G401 (cell line): ENCODE measurements at places on chromosomes 5 and 9. TPM values are rescaled to one million over a fixed set of nuclear protein-coding genes. Genes with fewer than 3 reads are reported as not detected.

DNA sequence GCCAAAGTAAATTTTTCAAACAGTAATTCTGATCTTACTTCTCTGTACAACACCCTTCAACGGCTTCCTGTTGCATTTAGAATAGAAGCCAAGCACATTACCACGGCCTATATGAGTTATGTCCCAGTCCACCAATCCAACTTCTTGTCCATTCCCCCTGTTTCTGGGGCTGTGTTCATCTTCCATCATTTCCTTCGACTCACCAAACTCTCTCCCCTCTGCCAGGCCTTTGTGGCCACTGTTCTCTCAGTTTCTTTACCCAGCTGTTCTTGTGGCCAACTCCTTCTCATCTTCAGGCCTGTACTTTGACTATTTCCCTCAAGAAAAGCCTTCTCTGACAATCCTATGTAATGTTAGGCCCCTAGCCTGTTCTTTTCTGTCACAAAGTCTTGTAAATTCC lies 259.4 kb upstream of the EFNA5 start:
- no peak for DNase-seq

TRAF2 gene
- total RNA-seq = 22.6 and 36.3 TPM in 2 replicates

DNA sequence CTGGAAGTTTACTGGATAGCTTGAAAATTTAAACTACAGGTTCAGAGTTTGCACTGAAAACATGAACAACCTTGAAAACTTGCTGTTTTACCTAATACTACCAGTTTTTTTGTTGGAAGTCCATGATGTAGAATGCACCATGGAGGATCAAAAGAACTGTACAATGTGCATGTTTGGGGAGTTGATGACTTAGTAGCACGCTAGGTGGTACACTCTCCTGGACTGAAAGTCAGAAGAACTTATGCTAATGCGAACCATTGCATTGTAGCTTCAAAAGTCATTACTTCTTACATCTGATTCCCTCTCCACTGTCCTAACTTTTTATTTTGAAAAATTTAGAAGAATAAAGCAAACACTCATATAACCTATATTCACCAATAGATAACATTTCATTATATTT lies 211.0 kb downstream of the OSTF1 start:
- DNase-seq = no peak

GRCh38 chr9:78428640-78429039 lies 131.7 kb downstream of the PSAT1 start:
- no peak for DNase-seq

ARL14EPL gene
- total RNA-seq = not detected in 2 replicates

DNA sequence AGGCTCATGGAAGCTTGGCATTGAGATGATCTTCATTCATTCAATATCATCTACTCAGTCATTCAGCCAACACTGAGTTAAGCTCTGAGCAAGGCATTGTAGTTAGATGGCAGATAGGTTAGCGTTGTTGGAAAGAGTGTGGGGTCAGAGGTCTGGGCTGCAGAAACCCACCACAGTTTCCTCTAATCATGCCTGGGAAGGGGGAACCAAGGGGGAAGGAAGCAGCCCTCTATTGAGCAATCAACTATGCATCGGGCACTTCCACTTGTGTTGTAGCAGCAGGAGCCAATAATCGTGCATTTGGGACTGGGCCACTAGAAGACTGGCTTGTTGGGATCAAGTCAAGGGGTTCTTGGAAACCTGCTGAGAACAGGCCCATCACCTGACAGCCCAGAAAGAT lies 139.1 kb downstream of the PIP5K1B start:
- DNase-seq = no peak

- no peak for DNase-seq
Observed at GRCh38 chr5:41452506-41452905, 57.9 kb downstream of the PLCXD3 start.

- no peak for DNase-seq
Observed at GRCh38 chr9:83656952-83657351, 34.0 kb downstream of the IDNK start.

DNA sequence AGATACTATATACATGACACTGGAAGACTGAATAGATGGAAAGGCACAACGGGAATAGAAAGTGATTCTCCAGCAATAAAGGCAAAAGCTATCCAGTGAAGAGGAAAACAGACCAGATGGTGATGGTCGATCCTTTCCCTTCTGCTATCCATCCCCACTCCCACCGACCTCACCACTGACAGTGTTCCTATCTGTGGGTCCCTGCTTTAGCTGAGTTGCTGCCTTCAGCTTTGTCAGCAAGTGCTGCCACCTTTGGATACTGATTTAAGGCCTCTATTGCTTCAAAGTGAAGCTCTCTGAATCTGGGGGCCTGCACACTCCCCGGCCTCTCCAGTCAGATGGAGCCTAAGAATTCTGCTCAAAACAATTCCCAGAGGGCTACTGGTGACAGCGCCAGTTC lies 32.3 kb downstream of the EPB41L4A start:
- no peak for DNase-seq

- DNase-seq = no peak
Observed at GRCh38 chr5:157918811-157919742, 60.1 kb upstream of the CLINT1 start.

DNA sequence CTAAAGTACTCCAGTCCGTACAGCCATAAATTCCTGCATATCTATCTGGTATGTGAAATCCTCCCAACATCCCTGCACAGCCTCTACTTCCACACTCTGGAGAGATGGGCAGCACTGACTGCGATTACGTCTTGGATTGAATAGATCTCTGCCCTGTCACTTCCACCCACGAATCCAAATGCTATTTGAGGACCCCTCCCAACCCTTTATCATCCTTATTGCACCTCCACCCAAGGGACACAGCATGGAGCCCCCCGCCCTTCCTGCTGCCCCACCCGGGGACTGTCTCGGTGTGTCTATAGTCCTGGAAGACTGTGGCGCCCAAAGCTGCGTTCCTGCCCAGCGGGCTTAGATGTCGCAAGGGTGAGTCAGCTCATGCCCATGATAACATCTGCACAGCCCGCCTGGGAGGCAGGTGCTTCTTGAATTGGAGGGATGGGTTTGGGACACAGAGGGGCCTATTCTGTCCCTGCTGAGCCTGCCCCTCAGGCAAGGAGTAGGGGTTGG lies 105.7 kb upstream of the HAND1 start:
- DNase-seq = no peak

BAAT gene
- not detected in 2 replicates for total RNA-seq

C9orf153 gene
- 0.07 TPM in 1 of 2 replicates, not detected in the other for total RNA-seq

DNA sequence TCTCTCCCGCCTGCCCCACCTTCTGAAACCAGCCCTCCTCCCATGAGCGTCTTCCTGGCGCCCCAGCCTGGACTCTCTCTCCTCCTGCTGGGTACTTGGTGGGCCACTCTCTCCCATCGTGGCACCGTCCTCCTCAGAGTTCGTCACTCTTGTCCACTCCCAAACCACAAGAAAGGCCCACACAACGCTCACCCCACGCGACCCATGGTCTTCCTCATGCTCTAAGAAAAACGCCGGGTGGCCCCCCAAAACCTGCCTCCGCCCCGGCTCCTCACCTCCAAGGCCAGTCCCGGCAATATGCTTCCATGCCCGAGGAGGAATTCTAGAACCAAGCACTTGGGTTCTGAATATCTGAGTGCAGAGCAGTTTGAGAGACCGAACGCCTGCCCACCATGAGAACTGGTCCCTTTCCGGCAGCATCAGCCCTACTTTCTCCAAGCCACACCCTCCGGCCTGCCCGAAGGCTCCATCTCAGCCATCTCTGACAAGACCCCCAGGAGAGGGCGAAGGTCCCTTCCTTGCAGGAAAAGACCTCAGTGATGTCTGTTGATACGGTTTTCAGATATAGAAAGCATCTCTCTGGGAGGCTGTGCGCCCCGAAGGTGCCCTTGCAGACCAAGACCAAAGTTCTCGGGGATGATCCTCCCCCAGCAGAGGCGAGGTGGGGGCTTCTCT lies 15.0 kb downstream of the SLC6A3 start:
- DNase-seq = no peak

BHMT2 gene
- not detected in 2 replicates for total RNA-seq

DNA sequence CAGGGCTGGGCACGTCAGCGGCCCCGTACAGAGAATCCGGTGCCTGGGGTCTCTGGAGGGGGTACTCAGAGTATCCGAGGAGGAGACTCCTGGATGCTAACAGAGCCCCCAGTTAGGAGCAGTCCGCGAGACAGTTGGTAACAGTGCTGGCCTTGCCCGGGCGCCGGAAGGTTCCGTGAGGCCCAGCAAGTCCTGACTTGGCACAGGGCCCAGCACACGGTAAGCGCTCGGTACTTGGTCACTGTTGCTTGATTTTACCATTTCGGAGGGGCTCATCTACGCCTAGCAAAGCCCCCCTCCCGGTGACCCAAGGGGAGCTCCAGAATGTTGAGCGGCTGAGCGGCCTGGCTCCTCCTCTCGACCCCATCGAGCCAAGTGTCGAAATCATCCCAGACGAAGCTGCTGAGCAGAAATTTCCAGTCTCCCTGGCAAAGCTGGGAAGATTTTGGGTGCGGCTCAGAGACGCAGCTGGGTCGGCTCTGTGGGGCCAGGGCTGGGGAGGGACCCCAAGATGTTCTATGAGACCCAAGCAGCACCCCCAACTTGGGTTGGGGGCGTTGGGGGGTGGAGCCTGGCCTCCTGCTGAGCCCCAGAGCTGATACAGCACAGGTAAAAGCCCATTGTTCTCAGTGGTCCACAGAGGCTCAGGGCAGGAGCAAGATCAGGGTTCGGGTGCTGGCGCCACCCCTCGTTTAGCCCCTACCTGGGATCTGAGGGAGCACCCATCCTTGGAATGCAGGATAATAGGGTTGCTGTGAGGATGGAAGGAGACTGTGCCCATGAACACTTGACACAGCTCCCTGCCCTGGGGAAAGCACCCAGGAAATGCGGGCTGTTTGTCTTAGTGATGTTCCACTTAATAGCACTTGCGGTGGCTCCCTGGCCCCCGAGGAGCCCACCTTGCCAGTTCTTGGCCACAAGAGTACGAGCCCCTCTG lies 137.2 kb downstream of the C9orf50 start:
- peak; percentile 86 for DNase-seq

- no peak for DNase-seq
Observed at GRCh38 chr9:37944266-37944650, 40.3 kb upstream of the SLC25A51 start.

- peak; percentile 49 for DNase-seq
Observed at GRCh38 chr9:130119519-130120298, 52.5 kb upstream of the NCS1 start.

DNA sequence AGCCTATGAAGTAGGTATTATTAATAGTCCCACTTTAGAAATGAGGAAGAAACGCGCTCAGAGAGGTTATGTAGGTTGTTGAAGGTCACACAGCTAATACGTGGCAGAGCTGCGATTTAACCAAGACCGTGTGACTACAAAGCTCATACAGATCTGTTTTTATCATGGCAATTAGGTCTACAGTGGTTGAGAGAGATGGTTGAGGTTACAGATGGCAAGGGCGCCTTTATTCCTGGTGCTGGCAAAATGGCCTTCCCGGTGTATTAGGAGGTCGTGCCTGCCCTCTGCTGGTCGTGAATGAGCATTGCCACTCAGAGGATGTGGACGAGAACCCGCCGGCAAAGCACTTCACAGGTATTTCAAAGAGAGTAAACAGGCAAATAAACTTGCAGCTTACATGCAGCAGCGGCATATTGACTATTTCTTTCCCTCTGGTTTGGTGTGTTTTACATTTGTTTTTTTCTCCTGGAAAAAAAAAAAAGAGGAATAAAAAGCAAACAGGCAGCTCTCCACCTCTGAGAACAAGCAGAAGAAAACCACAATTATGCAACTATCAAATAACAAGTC lies 65.3 kb upstream of the EGFLAM start:
- DNase-seq = peak; percentile 79

- DNase-seq = no peak
Observed at GRCh38 chr5:69288688-69289087, 43.9 kb downstream of the CCDC125 start.

- DNase-seq = no peak
Observed at GRCh38 chr9:85514256-85514655, 227.5 kb downstream of the AGTPBP1 start.

GRCh38 chr5:90015584-90016018 lies 394.0 kb downstream of the CETN3 start:
- no peak for DNase-seq

CD274 gene
- not detected in 2 replicates for total RNA-seq

PRKAA1 gene
- 33.1 and 74.8 TPM in 2 replicates for total RNA-seq

PCDHB10 gene
- total RNA-seq = 0.44 TPM in 1 of 2 replicates, not detected in the other

GRCh38 chr5:147751156-147751830 lies 31.2 kb downstream of the JAKMIP2 start:
- DNase-seq = no peak

DNA sequence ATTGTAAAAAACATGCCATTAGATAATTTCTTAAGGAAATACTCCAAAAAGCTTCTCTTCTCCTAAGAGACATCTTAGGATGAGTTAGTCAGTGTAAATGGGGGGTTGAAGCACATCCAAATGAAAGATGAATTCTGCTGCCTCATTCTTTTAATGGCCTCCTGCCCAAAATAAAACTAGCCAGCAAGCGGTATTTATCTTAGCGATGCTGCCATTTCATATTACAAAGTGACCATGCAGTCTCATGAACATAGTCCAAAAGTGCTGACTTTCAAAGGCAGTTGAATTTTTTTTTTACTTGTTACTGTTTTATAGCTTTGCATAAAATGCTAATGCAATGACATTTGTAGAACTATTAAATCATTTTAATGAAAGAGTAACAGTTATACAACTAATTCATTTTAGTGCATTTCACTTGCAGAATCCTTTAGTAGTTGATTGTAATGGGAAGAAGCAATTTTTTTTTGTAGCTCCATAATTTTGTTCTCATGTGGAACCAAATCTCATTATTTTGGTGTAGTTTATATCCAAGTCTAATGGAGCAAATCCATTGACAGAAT lies 151.5 kb downstream of the CAVIN4 start:
- no peak for DNase-seq

DDX4 gene
- total RNA-seq = not detected in 2 replicates

RAB3C gene
- total RNA-seq = not detected in 2 replicates

DNA sequence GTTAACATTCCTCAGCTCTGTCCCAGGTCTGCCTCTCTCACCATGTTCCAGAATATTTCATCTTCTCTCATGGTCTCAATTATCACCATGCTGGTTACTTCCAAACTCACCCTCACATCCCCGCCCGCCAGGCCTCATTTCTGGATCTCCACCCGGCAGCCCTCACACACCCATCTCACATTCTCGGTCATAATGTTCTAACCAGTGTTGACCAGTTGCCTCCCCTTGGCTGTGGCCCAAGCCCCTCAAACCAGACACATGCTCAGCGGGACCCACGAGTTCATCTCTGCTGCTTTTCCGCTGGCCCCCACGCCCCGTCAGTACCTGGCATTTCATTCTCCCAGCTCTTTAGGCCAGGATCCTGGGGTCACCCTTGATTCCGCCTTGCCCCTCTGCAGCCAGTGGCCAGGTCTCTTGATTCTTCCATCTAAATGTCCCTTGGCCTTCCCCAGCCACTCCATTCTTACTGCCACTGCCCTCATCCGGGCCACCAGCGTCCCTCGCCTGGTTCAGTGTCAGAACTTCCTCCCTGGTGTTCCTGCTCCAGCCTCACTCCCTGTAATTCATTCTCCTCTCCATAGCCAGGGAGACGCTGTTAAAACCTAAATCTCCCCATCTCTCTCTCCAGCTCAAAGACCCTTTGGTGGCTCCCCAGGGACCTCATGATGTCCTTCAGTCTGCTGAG lies 141.7 kb downstream of the MVB12B start:
- no peak for DNase-seq

- DNase-seq = no peak
Observed at GRCh38 chr5:58080573-58080972, 379.3 kb downstream of the PLK2 start.
